T-helper 1 cell (primary cell): ENCODE measurements at places on chromosomes 6 and 20.

DNA sequence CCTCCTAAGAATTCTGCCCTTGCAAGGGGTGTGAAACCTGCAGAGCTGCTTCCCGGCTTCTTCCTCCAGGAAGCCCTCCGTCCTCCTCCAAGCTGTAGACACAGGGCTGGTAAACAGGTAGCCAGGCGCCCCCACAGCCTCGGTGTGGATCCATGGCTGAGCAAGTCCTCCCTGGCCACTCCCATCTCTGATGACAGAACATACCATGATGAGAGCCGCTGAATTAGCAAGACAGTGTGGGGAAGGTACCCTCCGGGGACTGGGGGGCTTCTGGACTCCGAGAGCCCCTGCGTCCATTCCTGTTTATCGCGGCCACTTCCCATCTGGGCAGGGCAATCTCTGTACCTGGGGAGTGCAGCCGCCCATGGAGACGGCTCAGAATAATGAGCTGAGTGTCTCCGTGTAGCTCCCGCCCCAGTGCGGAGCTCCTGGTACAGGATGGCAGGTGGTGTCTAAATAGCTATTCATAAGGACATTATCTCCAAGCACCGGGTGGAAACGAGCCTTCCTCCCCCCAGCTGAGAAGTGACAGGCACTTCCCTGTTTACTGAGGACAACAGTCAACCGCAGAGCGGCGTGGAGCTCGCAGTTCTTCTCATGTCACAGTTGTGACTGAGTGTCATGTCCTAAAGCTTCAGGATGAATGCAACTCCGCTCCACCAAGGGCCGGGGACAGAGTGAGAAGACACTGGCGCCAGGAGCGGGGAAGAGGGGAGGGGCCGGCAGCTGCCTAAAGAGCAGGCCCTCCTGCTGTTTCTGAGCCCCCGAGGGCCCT is 22.7 kb upstream of the NTSR1 start:
- peak; percentile 15 for DNase-seq

DNA sequence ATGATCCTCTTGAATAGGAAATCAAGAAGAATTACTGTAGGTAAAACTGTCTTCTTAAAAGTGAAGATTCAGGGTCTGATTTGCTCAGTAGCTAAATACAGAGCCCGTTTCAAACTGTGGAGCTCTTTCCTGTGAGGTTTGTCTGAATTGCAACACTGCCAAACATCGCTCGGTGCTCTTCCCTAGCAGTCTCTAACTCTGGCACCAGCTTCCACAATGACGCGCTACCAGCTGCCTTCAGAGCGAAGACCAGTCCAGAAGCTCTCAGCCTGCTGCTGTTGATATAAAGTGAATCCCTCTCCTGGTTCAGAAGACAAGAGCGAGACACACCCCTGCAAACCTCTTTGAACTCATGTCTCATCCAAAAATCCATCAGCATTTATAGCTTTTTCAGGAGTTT is 447.0 kb downstream of the LMBRD1 start:
- no peak for DNase-seq

DNA sequence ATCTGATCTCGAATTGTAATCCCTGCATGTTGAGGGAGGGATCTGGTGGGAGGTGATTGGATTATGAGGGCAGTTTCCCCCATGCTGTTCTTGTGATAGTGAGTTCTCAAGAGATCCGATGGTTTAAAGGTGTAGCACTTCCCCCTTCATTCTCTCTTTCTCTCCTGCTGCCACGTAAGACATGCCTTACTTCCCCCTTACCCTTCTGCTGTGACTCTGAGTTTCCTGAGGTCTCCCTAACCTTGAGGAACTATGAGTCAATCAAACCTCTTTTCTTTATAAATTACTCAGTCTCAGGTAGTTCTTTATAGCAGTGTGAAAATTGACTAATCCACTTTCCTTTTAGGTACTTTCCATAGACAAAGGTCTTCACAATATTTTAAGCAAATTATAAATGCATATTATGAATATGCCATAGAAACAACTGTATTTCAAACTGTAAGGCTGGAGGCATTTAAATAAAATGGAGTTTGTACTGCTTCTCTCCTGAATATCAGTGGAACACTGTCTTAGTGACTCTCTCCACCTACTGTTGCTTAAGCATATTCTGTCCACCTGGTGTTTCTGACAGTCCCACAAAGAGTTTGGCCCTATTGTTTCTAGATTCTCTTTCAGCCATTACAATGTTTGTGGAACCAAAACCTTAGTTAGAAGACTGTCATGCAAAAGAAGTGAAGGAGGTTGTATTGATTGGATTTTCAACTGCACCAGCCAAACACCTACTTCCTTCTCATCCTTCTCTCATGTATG is 24.3 kb upstream of the IL17A start:
- DNase-seq, result no peak

DNA sequence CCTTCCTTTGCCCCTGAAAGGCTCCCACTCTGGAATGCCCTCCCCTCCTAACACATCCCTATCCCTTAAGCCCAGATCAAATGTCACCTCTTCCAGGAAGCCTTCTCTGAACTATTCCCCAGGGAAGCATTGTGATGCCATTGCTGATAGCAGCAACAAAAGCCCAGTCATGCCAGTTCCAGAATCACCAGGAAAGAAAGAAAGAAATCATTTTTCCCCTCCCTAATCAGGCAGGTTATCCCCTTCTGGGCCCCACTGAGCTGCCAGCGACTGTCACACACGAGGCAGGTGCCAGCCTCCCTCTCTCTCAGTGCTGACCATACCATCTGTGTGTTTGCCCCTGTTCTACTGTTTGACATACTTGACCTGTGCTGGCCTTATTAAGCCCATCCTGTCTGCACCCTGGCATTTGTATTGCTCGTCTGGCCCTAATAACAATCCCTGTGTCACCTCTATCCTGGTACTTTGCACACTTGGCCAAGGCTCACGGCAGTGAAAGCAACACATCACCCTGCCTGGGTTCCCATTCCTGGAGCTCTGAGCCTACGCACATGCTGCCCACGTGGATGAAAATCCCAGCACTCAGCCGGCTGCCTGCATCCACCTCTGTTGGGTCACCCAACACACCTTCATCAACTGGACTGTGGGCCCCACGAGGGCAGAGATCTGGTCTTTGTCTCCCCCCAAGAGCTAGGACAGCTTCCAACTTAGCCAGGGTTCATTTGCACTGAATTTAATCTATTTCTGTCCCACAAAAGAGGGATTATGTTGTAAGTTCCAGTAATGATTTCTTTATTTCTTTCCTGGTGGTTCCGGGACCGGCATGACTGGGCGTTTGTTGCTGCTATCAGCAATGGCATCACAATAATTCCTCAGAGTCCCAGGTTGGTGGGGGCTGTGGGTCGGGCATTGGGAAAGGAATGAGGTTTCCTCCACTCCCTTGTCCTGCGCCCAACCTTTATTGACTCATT is 5.3 kb upstream of the BPIFB1 start:
- no peak for DNase-seq

DNA sequence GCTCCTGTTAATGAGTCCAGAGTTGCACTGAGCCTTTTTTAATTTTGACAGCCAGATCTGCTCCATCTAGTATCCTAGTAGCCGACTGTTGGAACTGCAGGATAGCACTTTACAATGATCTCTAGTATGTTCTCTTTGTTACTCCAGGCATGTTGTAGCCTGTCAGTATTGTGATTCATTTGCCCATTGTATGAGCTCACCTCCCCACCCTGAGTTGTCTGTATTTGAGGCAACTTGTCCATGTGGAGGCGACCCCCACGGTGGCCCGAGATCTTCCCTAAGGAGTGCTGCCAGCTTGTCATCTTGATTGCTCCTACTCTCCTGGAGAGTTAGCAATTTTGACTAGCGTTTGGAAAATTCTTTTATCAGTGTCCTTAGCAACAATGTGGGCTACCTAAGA is 67.2 kb downstream of the DHX35 start:
- DNase-seq, result no peak

GRCh38 chr20:40915756-40916155 is 112.9 kb upstream of the TOP1 start:
- no peak for DNase-seq

- DNase-seq, result no peak
These were observed 200.5 kb upstream of the PHACTR1 start for GRCh38 chr6:12516070-12516469.

GRCh38 chr20:64100946-64101688 is 6.2 kb downstream of the NPBWR2 start:
- DNase-seq, result no peak
